ENCODE measurements at places on chromosomes 1 and 21.

GRCh38 chr1:174262349-174263241 lies 103.3 kb downstream of the RABGAP1L start:
- peak; percentile 3 for DNase-seq

DNA sequence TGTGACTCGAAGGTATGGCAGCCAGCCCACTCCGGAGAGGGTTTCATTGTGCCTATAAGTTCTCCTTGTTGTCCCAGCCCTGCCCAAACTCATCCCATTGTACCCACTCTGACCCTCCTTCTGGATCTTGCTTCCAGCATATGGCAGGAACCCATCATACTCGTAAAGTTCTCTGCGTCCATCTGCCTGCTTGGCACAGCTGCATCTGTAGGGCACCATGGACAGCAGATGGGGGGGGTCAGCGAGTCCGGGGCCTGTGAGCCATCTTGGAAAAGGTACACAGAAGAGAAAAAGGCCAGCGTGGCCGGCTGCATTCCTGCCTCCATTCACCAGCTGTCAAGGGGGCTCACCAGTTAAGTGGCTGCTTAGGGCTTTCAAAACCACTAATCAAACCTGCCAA lies 94.9 kb upstream of the IGSF21 start:
- no peak for DNase-seq

DNA sequence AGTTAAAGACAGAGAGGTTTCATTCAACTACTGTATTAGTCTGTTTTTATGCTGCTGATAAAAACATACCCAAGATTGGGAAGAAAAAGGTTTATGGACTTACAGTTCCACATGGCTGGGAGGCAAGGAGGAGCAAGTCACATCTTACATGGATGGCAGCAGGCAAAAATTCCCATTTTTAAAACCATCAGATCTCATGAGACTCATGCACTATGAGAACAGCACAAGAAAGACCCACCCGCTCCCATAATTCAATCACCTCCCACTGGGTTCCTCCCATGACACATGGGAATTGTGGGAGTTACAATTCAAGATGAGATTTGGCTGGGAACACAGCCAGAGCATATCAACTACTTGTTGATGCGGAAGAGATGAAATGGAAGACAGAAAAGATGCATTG lies 9.2 kb downstream of the GPR161 start:
- DNase-seq = no peak

GRCh38 chr21:14850394-14850793 lies 214.4 kb downstream of the NRIP1 start:
- DNase-seq = no peak

DNA sequence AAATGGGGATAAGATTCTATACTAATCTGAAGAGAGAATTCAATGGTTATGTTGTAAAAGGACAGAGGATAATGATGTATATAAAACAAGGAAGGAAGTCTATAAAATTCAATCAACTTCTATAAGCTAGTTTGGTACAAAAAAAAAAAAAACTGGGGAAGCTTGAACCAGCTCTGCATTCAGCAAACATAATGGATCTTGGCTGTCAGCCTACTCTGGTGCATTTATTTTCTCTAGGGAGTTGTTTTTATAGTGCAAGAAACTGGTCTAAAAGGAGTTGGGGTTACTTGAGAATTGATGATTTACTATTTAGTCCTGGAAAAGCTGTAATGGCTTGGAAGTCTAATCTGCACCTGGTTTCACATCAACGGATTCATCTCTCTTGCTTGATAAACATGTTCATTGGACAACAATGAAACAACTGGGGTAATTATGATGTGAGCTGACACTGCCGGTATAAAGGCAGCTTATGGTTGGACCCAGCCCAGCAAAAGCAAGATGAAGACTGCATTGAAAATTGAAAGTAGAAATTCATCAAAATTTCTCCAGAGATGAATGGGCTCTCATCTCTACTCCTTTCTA lies 199.4 kb upstream of the NRIP1 start:
- no peak for DNase-seq

GRCh38 chr1:230303069-230303468 lies 123.1 kb downstream of the PGBD5 start:
- DNase-seq = no peak

DNA sequence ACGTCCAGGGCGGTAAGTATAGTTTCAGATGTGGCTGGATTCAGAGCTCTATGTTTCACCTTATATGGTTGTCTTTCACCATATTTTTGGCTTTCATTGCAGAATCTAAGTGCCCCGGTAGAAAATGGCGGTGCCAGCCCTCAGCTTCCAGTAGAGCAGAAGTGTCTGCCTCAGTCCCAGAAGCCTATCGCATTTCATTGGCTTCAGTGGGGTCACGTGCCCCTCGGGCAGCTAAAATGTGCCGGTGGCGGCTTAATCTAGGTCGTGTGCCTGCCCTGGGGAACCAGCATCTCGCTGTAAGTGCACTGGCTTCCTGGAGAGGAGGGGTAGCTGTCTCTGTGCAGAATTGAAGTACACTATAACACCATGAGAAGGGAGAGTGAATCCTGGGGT lies 107.4 kb upstream of the MAGI3 start:
- DNase-seq = no peak

DNA sequence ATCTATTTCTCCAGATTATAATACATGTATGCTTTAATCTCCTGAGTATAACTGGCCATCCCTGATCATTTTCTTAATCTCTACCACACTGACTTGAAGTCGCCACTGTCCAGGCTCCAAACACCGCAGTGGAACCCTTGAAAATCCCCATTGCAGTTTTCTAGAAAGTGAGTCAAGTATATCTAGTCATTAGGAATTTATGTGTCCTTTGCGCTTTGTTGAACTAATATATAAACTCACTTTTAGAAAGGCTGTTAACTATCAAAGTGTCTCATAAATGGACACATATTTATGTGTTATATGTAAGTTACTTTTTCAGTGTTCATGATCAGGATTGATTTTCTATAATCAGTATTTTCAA lies 211.5 kb downstream of the PATJ start:
- DNase-seq = no peak

DNA sequence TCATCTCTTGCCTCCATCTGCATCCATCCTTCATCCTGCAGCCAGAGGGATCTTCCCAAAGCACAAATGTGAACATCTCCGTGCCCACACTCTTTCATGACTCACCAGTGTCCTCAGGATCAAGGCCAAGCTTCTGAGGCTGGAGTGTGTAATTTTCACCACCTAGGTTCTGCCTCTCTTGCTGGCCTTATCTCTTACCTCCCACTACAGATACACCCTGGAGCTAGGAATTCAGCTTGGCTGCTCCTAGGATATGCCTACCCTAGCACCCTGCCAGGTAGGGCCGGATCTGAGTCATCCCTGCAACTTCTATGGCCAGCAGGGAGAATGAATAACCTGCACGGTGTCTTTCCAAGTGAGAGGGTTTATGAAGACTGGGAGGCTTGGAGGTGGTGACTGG lies 208.7 kb upstream of the CSF3R start:
- no peak for DNase-seq

DNA sequence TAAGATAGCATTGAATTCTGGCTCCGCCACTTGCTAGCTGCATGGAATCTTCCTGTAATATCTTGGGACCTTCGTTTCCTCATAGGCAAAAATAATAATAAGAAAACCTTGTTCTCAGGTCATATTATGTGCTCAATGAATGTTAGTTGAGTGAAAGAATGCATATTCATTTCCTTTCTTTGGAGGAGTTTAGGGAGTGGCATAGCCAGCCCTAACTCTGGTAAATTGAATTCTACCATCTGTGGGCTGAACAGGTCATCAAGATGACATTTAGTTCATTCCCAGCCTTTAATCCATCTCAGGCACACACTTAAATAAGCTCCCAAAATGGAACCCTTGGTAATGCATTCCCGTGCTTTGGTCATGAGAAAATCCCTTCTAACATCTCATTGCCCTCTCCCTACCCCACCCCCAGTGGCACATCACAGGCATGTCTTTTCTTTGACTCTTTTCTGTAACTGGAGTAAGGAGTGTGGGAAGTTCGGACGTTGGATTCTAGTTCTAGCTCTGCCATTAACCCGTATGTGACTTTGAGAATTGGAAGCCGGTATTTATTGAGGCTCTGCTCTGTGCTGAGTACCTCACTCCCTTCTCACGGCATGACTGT lies 13.2 kb upstream of the MYOG start:
- no peak for DNase-seq

DNA sequence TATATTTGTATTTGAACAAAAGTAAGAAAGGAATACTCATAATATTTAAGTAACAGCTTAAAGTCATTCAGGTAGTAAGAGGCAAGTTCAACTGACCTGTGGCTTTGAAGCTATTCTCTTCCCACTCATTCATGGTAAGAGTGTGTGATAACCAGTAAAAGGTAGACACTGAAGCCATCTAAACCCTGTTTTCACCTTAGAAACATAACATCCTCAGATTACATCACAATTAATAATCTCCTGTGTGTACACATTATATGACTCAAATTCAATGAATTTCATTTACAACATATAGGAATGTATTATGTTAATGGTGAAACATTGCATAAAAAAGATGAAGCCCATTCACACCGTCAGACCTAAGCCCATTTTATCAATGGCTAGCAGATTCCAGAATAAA lies 364.8 kb upstream of the SNX7 start:
- DNase-seq = no peak

GRCh38 chr1:89990976-89991831 lies 3.7 kb upstream of the ZNF326 start:
- DNase-seq = no peak

DNA sequence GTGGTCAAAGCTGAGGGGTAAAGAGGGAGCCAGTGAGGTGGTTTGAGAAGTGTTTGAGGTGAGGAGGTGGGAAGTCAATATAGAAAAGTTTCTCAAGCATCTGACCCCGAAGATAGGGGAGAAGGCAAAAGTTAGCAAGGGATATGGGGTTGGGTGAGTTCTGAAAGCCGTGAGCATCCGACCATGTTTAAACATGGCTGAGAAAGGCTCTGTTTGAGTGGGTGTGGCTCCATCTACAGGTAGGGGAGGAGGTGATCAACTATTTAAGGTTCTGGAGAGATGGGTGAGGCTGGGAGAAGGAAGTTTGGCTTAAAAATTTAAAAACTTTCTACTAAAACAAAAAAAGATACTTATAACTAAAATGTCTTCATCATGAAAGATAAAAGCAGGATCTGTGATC lies 273.8 kb downstream of the KCNJ6 start:
- DNase-seq = peak; percentile 36

- DNase-seq = no peak
Observed at GRCh38 chr1:54355931-54356679, 50.1 kb downstream of the SSBP3 start.

DNA sequence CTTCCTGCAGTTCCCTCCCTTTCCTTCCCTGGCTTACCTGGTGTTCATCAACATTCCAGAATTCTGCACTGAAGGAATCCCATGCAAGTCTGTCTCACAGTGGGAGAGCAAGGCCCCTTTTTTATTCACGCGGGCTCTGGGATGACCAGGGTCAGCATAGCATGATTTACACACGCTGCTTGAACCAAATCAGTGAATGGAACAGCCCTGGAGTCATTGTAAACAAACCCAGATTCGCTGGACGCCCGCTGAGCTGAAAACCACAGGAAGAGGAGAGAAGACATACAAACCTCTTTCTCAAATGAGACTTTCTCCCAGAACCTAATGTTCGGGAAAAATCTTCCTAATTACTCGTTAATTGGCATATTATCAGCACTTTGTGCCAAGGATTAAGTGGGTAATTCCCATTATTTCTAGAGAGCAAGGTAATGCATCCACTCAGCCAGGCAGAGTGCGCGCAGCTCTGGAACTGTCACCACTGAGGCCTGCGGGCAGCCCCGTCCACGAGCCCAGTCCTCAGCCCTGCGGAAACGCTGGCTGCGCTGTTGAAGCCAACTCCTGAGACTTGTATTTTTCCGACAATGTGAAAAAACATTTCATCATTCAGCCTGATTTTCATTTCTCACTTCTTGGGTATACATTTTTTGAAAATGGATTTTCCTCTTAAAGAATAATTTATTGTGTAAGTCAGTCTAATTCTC lies 140.0 kb downstream of the ETS2 start:
- no peak for DNase-seq

DNA sequence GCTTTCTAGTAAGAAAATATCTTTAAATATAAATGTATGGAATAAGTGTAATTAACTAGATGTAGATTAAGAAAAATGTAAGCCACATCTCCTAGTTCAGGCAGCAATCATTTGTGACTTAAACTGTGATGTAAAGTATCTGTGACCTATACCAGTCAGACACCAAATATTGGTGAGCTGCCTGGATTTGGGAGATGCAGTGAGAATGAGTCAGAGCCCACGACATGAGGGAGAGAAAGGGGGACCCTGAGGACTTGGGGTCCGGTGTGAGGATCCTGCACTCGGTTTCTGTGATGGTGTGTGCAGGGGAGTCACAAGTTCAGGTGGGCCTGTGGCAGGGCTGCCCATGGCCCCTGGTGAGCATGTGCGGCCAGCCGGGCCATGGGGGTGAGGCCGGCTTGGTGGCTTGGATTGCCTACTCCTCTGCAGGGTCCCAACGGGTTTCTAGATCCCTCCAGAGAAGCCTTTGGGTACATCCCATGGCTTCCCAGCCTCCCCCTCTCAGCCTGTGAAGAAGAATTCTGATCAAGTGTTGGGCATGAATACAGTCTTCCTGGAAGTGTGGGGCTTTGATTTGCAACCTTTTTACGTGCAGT lies 19.0 kb upstream of the ABCG1 start:
- no peak for DNase-seq

GRCh38 chr1:74773582-74773981 lies 40.6 kb downstream of the TYW3 start:
- DNase-seq = no peak

- DNase-seq = no peak
Observed at GRCh38 chr1:28097100-28097472, 8.7 kb upstream of the EYA3 start.

DNA sequence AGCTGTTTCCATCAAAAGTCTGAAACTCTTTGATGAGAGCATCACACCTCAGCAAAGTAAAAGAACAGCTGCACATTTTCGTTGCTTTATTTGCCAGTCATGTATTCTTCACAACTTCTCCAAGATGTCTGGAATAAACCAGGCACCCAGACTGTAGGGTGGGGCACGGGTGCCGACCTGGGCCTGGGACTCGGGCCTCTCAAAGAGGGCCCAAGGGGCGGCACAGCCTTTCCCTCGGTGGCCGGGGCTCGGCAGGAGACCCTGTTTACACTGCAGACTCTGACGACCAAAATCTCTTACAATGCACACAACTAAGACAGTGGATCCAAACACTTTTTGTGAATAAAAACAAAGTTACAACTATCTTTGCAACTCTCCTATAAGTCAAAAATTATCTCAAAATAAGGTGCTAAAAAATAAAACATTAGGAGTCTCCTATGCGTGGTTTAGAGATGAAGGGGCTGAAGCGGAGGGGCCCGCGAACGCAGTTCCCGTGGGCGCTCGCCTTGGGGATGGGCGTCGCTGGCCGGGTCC lies 696 bp downstream of the LSS start:
- no peak for DNase-seq

DNA sequence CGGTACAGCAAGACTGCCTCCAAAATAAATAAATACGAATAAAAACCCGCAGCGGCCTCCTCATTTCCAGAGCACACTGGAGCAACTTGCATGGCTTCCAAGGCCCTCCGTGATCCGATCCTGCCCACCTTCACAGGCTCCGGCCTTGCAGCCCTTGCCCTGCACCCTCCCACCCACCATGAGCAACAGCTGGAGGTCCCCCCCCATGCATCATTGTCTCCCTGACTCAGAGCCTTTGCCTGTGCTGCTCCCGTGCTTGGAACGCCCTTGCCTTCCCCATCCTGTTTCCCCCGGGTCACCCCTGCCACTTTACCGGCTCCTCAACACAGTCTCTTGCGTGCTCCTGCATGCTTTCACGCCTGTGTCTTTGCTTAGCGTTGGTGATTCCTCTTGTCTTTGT lies 71.0 kb upstream of the ANGPTL1 start:
- DNase-seq = no peak

Measured in CD4-positive, alpha-beta T cell treated with Interleukin-6 at 100 ng/mL for 8 hours (primary cell).